ENCODE measurements at places on chromosomes 5 and 9.
A peak's percentile ranks its signal among the peaks of the same experiment; 100 is the strongest.

DNA sequence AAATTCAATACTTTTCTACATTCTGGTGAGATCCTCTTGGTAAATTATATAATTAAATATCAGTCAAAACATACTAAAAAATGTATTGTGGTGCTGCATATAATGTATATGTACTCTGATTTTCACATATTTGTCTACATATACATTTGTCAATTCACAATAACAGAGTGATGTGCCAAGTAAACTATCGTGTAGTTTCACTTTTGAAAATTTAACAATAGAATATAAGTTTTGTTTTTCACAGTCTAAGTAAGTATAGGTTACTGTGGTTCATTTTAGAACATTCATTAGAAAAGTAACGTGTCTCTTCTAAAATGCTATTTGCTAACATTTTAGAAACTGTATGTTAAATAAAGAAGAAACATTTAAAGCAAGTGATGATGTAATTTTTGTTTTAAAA lies 73.6 kb downstream of the NR3C1 start:
- no peak for DNase-seq

- DNase-seq, result peak; percentile 70
Observed at GRCh38 chr9:77879437-77879943, 152.1 kb downstream of the GNAQ start.

- no peak for DNase-seq
Observed at GRCh38 chr5:137172258-137172657, 326.9 kb downstream of the SPOCK1 start.

DNA sequence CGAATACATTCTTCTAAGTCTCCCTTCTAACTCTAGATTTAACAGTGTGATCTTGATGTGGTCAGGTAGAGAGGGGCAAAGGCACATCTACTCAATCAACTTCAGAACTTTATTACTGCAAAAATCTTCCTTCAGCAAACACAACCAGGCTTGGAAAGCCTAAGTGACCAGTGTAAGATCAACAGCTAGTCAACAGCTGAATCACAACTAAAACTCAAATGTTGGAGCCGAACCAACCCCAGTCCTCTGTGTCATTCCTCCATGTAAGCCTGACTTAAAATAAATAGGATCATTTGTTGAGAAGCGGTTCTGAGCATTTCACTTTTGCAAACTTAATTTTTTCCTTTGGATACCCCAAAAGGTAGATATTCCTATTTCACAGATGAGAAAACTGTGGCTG lies 352.7 kb downstream of the EBF1 start:
- no peak for DNase-seq

DNA sequence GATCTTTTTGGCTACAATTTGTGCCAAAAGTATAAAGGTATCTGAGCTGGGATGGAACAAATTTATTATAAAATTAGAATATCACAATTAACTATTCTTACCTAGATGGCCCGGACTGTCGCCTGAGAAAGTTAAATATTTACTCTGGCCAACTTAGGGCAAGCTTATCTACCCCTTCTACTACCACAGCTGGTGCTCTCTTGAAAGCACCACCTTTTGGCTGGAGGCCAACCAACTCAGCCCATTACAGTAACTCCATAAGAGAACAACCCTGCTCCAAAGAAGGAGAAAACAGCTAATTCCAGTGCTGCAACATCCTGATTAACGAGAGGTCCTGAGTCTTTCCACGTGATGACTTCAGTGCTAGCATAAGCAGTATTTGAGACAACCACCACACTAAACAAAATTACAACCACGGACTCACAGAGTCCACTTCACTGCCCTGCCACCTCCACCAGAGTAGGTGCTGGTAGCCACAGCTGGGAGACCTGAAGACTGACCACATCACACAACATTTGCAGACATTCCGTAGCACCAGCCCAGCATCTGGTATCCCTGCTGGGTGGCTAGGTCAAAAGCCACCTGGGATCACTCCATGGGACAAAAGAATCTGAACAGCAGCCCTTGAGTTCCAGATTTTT lies 43.2 kb downstream of the RGMB start:
- peak; percentile 57 for DNase-seq

GRCh38 chr9:87180361-87180760 lies 233.1 kb upstream of the GAS1 start:
- DNase-seq, result no peak

- DNase-seq, result no peak
Observed at GRCh38 chr5:179302499-179303185, 42.6 kb downstream of the ADAMTS2 start.

DNA sequence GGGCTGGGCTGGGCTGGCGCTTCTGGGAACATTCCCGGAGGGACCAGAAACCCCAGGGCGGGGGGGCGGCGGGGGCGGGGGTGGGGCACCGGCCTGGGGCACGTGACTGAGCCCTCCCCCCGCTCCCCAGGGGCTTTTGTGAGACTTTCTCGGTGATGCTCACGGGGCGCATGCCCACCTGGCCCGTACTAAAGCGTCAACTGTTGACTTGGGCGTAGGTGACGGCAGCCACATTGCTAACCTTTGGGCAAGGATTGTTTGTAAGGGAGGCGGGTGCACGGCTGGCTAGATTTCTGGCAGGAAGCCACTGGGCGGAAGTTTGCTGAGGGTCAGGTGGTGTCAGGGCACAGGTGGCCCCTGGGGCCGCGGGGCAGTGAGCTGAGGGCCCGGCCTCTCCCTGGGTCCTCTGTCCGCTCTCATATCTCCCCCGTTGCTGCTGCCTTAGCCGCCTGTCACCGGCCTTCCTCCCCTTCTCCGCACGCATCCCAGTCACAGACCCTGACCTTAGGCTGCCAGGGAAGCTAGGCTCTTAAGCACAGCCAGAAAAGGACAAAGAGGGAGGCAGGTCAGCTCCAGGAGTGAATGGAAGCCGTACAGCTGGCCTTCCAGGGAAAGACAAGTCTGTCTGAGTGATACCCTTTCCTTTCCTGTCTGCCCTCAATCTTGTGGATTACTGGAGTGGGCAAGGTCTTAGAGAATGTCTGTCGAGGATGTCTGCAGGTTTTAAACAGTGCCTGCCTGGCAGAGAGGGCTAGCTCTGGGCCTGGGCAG lies 812 bp downstream of the CACFD1 start:
- DNase-seq, result peak; percentile 91

GRCh38 chr5:126998201-126998631 lies 32.1 kb downstream of the MARCHF3 start:
- no peak for DNase-seq

- DNase-seq, result peak; percentile 29
Observed at GRCh38 chr9:17135295-17136160, 688 bp downstream of the CNTLN start.

DNA sequence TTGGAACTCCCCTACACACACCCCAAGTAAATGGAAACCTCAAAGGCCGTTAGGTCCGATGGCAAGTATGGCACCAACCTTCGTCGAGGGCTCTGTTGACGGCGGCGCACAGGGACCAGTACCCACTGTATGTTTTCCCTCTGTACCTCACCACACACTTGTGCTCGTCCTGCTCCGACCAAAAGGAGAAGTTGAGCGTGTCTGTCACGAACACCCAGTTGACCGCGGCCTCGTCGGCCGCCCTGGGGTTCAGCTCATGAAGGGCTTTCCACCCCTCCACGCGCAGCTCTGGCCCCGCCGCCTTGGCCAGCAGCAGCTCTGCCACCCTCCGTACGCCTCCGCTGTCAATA lies 24.0 kb downstream of the HNRNPK start:
- DNase-seq, result no peak

GRCh38 chr5:160833806-160834205 lies 18.2 kb downstream of the ATP10B start:
- DNase-seq, result no peak

- no peak for DNase-seq
Observed at GRCh38 chr9:2180154-2180553, 165.0 kb downstream of the SMARCA2 start.

Data from mucosa of descending colon (tissue), 3 donors.